Fibroblast of skin of scalp (primary cell): ENCODE measurements at places on chromosomes 3 and 15.

DNA sequence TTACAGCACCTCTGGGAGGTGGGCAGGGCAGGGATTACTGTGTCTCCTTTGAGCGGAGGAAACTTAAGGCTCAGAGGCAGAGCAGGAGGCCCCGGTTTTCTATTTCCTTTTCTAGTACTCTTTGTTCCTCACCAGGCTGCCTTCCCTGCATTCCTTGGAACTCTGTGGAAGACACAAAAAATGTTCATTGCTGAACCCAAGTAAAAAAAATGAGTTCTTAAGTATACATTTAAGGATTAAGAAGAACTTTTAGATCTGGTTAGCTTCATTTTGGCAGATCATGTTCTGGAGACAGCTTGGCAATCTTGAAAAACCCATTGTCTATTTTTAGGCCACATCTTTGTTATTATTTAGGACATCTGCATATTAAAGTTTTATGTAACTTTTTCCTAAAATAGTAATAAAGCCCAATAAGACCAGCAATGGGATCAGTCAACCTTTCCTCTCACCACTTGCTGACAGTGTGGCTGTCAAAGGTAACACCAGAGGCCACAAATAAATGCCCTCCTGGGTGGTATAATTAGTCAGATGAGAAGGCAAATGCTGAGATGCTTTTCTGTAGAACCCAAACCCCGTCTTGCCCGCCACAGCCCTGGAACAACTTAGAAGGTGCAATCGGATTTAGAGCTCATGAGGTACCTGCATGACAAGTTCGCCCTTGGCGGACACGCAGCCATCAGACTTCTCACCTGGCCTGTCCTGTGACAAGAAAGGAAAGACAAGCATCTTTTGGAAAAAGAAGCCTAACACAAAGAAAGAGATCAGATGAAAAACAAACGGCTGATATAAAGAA lies 97.2 kb downstream of the DGKG start:
- no peak for DNase-seq

- DNase-seq = no peak
Observed at GRCh38 chr15:84819291-84819768, 2.2 kb downstream of the ALPK3 start.

- no peak for DNase-seq
Observed at GRCh38 chr3:135349254-135349948, 554.3 kb downstream of the EPHB1 start.

DNA sequence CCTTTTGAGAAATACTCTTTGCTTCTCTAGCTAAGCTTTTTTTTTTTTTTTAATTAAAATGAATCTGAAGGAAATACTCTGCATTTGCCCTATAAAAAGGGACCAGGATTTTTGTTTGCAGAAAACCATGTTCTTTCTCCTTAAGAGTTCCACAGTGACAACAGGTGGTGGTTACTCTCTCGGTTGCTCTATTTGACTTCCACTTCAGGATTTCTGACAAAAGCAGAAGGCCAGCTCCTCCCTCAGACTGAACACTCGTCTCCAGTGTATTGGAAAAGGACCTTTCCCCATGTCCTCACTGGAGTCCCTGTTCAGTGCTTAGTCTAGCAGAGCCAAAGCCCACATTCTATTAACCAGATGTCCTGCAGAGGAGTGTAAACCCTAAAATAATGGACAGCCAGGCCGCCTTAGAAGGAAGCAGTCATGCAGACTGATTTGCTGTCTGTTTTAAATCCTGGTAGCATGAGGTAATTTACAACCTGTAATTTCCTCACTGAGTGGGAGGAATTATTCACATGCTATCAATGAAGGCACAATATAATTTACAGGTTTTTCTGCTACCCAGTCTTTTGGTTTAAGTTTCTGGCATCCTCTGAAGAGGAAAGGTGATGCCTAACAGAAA lies 599.3 kb downstream of the PYDC2 start:
- DNase-seq = no peak

DNA sequence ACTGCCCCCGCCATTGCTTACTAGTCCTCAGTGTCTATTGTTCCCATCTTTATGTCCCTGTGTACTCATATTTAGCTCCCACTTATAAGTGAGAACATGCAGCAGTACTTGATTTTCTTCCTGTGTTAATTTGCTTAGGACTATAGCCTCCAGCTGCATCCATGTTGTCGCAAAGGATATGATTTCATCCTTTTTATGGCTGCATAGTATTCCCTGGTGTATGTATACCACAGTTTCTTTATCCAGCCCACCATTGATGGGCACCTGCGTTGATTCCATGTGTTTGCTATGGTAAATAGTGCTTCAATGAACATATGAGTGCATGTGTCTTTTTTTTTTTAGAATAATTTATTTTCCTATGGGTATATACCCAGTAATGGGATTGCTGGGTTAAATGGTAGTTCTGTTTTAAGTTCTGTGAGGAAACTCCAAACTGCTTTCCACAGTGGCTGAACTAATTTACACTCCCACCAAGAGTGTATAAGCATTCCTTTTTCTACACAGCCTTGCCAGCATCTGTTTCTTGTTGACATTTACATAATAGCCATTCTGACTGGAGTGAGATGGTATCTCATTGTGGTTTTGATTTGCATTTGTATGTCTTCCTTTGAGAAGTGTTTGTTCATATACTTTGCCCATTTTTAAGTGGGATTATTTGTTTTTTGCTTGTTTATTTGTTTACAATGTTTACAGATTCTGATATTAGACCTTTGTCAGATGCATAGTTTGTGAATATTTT lies 53.7 kb downstream of the GALK2 start:
- peak; percentile 17 for DNase-seq

GRCh38 chr3:13025090-13025489 lies 48.1 kb downstream of the IQSEC1 start:
- peak; percentile 65 for DNase-seq

- DNase-seq = peak; percentile 19
Observed at GRCh38 chr3:147702509-147702908, 293.3 kb downstream of the ZIC1 start.

DNA sequence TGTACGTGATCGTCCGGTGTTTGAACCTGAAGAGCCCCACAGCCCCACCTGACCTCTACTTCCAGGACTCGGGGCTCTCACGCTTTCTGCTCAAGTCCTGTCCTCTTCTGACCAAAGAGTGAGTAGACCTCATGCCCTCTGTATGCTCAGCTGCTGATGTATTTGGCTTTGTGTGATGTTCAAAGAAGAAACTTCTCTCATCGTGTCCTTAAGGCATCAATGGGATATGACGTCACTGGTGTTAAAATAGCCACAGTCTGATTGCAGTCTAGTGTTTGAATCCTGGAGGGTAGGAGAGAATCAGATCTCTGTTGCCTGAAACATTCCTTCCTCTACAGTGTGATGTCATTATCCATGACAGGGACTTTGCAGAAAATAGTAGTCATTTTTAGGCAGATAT lies 28.1 kb downstream of the ABHD2 start:
- DNase-seq = peak; percentile 18

DNA sequence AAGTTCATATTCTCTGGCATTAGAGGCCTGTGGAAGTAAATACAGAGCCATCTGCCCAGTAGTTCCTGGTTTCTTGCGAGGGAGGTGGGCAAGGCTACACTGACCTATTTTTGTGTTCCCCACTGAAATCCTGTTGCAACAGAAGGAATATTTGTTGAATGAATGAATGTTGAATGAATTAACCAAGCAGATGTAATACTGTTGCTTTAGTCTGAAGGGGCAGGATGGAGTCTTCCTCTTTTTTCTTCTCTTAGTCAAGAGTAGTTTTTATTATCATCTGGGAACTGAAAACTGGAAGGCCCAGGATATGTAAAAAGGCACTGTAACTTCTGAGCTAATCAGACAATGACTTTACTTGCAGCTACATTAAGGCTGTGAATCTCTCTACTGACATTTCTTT lies 17.1 kb downstream of the BLOC1S6 start:
- DNase-seq = no peak

GRCh38 chr3:66938338-66938963 lies 59.7 kb upstream of the KBTBD8 start:
- peak; percentile 67 for DNase-seq

- DNase-seq = peak; percentile 28
Observed at GRCh38 chr3:154421083-154421482, 8.9 kb downstream of the GPR149 start.

DNA sequence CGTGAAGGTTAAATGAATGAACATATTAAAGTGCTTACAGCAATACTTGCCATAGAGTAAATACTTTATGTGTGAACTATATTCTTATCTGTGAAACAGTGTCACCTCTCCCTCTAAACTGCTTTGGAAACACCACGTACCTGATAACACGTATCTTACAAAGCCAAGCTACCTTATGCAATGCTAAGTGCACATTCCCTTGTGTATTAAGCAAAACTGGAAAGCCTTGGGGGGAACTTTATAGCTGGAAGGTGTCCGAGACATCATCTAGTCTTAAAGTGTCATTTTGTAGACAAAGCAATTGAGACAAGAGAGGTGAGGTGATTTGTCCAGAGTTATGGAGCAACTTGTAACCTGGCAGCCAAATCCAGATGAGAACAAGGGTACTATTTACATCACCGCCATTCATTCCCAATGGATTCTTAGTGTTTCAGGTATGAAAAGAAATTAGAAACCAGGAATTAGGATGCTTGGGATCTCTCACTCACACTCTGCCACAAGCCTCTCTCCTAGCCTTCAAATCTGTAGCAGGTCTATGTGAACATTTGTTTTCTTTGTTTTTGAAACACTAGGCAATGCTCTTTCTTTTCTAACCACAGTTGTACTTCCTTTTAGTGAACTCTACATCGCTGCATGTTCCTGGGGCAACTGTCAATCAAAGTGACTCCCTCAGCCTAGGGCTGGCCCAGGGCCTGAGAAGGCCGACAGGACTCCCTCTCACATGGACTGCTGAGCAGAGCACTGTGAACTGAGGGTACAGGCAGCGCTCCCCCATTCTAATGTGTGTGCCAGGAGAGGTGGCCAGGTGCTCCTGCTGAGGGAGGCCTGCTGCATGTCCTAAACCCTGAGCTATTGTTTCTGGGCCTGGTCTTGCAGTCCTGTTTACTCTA lies 13.9 kb upstream of the MGLL start:
- no peak for DNase-seq

DNA sequence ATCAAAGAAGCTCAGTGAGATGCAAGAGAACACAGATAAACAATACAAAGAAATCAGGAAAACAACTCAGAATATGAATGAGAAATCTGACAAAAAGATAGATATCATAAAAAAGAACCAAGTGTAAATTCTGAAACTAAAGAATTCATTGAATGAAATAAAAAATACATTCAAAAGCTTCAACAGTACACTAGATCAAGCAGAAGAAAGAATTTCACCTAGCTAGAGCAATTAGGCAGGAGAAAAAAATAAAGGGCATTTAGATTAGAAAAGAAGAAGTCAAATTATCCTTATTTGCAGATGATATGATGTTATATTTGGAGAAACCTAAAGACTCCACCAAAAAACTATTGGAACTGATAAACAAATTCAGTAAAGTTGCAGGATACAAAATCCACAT lies 19.4 kb upstream of the CX3CR1 start:
- DNase-seq = no peak

DNA sequence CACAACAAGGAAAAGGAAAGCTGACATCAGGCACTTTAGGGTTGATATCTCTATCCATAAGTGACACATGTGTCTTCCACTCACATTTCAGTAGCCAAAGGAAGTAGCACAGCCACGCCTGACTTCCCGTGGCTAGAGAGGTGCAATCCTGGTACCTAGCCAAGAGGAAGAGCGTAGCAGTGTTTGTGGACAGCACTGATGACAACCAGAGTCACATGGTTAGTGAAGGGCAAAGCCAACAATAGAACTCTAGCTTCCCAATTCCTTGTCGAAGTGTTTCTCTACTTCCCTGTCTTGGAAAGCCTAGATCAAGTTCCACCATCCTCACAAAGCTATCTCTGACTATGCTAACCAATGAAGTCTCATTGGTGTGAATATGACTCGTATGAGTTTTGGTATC lies 189.2 kb downstream of the RSL24D1 start:
- no peak for DNase-seq

DNA sequence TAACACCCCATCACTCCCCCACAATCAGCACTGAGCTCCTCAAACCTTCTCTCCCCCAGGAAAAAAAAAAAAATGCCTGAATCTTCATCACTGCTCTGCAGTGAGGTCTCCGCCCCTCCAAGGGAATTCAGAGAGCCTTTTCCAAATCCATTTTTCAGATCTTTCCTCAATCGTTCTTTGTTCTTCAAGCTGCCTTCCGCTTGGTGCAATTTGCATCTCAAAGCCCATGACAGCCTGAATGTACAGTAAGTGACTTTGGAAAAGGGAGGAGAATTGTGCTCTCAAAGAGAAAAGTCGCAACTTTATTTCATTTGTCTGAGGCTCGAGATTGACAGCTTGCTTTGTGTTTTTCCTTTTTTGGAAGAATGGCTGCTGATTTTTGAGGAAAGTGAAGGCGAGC lies 75.0 kb downstream of the CORO2B start:
- no peak for DNase-seq

DNA sequence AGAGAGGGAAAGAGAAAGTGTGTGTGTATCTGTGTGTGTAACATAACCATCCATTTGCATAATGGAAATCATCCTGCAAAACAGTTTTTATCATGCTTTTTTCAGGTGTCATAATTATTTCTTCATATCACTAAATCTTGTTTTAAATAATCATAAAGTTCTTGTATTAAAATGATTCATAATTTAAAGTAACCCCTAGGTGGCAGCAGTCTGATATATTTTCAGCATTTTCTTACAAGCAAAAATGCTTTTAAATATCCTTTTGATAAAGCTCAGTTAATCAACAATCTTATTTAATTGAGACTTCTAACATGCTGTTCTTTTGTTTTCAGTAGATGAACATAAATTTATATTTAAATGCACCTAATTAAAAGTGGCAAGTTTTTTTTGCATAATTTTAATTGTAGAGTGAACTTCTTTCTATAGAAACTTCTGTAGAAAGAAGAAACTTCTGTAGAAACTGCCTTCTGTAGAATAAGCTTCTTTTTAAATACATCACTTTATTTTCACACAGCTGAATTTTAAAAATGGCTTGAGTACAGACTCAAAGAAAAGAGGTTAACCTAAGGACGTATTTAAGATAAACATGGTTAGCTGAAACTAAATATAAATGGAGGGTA lies 72.5 kb downstream of the OPA1 start:
- DNase-seq = peak; percentile 50

DNA sequence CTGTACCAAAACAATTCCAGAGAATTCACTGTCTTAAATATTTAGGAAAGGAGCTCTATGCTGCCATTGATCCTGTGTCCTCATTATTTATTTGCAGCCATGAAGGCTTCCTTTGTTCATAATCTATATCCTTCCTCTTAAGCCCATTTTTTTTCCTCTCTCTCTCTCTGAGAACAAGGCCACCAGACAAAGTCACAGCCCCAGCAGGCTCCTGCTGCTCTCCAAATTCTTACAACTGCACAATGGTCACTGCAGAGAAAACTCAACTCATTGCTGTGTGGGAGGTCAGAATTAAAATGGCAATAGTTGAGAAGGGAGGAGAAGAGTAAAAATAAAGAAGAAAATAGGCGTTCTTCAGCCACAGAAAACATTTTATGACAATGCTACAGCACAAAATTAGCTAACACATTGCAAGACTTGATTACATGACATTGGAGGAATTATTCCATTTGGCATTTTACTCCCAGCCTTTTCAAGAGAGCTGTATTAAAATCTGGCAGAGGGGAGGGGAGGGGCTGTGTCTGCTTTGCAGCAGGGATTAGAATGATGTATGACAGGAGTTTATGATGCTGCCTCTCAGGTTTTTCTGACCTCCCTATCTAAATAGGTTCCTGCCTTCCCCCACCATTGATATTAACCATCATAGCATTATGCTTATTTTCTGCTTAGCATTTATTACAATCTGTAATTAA lies 399.7 kb upstream of the THBS1 start:
- peak; percentile 67 for DNase-seq

GRCh38 chr15:98560338-98560737 lies 88.0 kb upstream of the IGF1R start:
- DNase-seq = no peak
